ENCODE measurements at places on chromosomes 11 and 22. TPM values are rescaled to one million over a fixed set of nuclear protein-coding genes. Genes with fewer than 3 reads are reported as not detected.

DNA sequence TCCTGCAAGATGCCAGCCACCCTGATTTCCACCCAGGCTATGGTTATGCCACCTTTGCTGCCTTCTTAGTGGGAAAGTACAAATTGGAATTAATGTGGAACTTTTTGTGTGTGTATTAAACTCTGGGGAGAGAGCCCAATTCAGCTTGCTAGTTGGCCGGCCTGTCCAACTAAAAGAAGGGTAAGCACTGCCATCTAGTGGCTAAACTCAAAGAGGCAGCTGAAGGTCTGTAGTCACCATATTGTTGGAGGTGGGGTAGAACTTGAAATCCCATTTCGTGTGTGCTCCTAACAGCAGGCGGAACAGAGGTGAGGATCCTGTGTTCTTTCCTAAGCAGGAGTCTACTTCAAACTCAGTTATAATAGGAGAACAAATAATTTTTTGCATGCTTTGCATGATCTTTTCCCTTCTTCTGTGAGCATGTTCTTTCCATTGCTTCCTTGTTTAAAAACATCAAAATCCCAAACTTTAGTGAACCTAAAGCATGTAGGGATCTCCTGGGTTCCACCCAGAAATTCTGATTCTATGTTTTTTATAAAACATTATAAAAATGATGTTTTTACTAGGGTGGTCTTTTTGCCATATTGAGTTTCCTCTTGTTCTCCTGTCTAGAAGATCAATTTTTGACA is 138.8 kb upstream of the SORL1-AS1 start:
- DNase-seq: peak; percentile 67

GRCh38 chr22:48135592-48135991 is 1373.1 kb downstream of the TBC1D22A start:
- DNase-seq: no peak

- no peak for DNase-seq
Observed at GRCh38 chr11:27898166-27898565, 197.9 kb upstream of the BDNF start.

GRCh38 chr11:97574976-97575665 is 1185.3 kb downstream of the JRKL start:
- DNase-seq: no peak

DNA sequence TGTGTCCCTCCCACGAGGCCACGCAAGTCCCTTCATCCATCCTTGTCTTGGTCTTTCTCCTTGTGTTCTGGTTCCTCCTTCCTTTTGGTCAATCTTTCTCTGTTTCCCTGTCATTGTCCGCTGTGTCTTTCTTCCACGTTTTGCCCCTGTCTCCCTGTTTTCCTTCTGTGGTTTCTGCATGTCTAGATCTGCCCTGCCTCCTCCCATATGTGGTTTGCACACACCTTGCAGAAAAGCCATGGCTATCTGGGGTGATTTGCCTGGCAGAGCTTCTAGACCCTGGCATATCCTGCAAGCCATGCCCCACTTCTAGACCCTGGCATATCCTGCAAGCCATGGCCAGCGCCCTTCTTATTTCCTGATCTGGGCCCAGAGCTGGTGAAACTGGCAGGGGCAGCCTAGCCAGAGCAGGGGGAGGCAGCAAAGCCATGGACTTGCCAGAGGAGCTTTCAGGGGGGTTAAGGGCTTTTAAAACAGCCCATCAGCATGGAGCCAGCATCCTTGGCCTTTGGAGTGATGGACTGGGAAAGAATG is 131.6 kb upstream of the NECTIN1 start:
- no peak for DNase-seq

- no peak for DNase-seq
Observed at GRCh38 chr11:133047036-133047770, 485.1 kb downstream of the OPCML start.

- peak; percentile 82 for DNase-seq
Observed at GRCh38 chr22:18075720-18076497, 1.9 kb upstream of the PEX26 start.

GRCh38 chr11:117906710-117907109 is 22.5 kb downstream of the TMPRSS13 start:
- DNase-seq: no peak

DNA sequence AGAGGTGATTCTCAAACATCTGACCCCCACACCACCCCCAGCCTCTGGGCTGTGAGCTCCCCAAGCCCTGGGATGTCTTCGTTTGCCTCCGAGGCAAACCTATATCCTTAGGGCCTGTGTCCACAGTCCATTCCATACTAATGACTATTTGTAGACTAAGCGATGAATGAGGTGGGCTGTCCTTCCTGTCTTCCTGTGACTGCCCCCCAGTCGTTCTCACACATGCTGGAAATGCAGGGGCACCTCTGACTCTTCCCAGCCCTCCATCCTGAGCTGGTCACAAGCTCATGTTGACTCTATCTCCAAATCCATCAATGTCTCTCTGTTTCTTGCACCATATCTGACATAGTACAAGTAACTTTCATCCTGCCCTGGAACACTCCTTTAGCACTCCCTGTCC is 4.8 kb downstream of the ATG16L2 start:
- DNase-seq: no peak

DNA sequence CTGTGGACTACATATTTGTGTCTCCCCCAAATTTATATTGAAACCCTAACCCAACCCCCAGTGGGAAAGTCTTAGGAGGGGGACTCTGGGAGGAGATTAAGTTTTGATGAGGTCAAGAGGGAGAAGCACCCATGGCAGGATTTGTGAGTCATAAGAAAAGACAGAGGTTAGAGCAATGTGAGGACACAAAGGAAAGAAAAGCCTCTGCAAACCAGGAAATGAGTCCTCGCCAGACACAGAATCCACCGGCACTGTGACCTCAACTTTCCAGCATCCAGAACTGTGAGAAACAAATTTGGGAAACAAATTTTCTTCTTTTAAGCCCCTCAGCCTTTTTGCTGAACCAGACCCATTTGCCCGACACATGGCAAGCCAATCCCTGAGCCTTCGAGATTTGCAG is 397.0 kb downstream of the NTM start:
- peak; percentile 75 for DNase-seq

The OR51I1 gene
- total RNA-seq: not detected

Measured in RPMI7951 (cell line).